ENCODE measurements at places on chromosomes 1 and 21.

DNA sequence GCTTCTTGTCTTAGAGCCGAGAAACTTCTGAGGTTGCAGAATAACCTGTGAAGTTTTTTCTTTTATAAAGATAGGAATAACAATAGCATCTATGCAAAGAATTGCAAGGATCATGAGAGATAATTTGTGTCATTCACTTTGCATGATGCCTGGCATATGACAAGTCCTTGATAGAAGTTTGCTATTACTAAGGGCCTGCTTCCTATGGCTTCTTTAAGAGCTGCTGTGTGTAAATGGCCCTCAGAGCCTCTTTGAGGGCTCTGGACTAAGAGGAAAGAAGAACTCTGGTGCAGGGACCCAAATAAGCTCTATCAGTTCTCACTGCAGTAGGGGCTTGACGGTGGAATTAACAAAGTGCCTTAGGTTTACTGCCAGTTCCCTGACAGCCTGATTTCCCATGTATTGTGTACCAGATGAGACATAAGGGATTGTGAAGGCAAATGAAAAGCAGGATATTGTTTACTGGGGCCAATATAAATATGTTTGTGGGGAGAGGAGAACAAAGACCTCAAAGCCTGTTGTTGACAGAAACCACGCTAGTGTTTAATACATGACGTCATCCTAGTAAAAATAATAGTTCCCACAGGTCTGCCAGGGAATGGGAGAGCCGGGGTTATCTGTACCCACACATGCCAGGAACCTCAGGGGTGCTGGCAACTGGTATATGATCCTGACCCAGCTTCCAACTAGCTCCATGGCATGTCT, 131.2 kb upstream of the UBE2U start:
- no peak for DNase-seq

- DNase-seq = no peak
These were observed 38.3 kb downstream of the RNF115 start for GRCh38 chr1:145785547-145785946.

- no peak for DNase-seq
These were observed 88.7 kb upstream of the SIM2 start for GRCh38 chr21:36610201-36610600.

- DNase-seq = no peak
These were observed 28.2 kb upstream of the FMO1 start for GRCh38 chr1:171220081-171220420.

DNA sequence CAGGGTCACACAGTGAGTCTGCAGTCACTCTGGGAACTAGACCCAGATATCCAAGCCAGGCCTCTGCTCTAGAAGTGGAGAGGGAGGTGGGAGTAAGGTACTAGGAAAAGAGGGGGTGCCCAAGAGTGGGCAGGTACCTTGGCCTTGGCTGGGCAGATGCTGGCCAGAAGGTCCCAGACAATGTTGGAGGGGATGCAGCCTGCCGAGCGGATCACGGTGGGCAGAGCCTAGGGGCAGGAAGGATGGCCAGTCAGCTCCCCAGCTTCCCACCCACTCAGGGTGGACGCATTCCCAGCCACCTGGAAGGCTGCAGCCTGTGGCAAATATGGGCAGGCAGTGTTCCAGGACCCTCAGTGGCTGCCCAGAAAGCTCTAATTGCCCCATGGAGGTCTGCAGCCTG, 23.3 kb downstream of the SPOCD1 start:
- no peak for DNase-seq

- no peak for DNase-seq
These were observed 413.0 kb upstream of the ESRRG start for GRCh38 chr1:217135987-217136894.

GRCh38 chr1:25517476-25518394, 25.7 kb upstream of the LDLRAP1 start:
- no peak for DNase-seq

DNA sequence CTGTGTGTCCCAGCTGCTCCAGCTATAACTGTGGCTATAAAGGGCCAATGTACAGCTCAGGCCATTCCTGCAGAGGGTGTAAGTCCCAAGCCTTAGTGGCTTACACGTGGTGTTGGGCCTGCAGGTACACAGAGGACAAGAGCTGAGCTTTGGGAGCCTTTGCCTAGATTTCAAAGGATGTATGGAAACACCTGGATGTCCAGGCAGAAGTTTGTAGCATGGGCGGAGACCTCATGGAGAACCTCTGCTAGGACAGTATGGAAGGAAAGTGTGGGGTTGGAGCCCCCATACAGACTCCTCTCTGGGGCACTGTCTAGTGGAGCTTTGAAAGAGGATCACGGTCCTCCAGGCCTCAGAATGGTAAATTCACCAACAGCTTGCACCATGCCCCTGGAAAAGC, 113.9 kb downstream of the RGS21 start:
- no peak for DNase-seq

- no peak for DNase-seq
These were observed 21.7 kb upstream of the PIGC start for GRCh38 chr1:172465617-172466016.

DNA sequence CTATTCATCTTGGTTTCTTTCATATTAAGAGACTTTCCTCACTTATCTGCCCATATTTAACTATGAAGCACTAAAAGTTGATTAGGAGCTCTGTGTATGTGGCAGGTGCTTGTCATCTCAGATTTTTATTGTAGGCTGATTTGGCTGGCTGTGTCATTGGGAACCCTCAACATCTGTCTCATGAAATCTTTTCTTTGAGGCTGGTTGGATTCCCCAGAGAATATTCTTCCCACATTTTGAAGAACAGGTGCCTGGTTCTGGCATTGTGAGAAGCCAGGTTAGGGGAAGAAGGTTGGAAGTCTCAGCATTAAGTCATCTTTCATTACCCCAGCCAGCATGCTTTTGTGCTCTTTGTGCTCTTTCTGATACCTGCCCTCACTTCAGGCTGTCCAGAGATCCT, 37.1 kb downstream of the EEIG2 start:
- no peak for DNase-seq

- peak; percentile 72 for DNase-seq
These were observed 3.6 kb upstream of the ZBTB7B start for GRCh38 chr1:154998818-154999570.

DNA sequence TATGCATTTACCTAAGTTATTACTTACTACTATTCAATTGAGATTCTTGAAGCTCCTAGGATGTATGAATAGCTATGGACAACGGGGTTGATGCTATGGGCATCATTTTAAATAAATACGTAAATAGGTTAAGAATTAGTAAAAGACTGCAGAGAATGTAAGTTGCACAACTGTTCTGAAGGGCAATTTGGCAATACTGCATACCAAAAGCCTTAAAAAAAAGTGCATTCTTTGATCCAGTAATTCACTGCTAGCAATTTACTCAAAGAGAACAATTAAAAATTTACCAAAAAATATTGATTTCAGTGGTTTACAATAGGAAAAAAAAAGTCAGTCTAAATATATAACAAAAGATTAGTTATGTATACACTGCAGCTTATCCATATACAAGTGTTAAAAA, 3.5 kb downstream of the ARPC5 start:
- DNase-seq = no peak

- no peak for DNase-seq
These were observed 23.8 kb downstream of the OTUD7B start for GRCh38 chr1:149986486-149987296.

DNA sequence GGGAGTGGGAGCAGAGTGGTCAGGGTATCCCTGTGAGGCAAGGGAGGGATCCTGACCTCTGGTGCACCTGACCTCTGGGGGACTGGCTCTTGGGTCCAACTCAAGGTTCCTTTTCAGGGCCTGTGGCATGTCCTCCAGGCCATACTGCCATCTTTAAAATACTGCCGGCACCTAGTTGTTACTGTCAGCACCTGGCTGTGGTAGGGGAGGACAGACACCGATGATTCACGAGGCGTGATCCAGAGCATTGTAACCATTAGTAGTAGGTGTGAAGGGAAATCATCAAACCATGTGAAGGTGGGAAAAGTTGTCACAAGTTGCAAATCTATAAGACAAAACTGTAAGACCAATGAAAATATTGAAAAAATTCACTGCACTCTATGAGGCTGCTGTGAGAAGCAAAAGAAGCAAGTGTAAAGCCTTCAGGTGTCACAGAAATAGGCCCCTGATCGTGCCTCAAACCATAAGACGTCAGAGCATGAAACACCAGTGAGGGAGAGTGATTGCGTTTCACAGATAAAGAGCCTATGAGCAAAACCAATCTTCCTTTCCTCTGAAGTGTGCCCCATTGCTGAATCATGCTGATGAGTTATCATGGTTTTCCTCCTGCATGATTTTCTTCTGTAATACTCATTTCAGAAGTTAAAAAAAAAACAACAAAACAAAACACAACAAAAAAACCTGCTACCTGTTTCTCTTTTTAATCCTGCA, 55.3 kb downstream of the CDC7 start:
- peak; percentile 64 for DNase-seq

- DNase-seq = no peak
These were observed 2283.7 kb downstream of the NCAM2 start for GRCh38 chr21:23281917-23282316.

- DNase-seq = no peak
These were observed 351.6 kb upstream of the PLXNA2 start for GRCh38 chr1:208595745-208596144.

- no peak for DNase-seq
These were observed 19.5 kb upstream of the UQCRHL start for GRCh38 chr1:15826810-15827507.

DNA sequence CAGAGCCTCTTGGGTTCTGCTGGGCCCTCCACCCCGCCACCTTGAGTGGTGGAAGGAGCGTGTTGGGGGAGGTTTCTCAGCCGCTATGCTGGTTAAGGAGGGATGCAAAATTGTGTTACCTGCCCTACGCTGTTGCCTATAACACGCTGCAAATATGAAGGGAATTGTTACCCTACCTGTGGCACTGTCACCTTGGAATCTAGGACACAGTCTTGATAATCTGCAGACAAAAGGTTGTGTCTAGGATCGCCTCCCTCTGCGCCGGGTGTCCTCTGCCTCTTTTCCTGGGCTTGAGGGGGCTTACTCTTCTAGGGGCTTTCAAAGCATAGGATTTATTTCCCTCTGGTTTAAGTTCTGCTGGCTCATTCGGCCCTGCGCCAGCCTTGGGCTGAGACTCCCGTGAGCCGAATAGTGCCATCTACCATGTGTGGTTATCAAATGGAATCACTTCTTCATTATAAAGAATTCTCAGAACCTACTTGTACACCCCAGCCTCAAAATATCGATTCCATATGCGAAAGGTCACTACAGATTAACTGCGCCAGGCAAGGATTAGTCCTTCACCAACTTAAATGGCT, 697 bp downstream of the SLC22A15 start:
- DNase-seq = no peak

GRCh38 chr1:235054466-235054865, 74.2 kb downstream of the TOMM20 start:
- DNase-seq = no peak

GRCh38 chr1:243435836-243436235, 180.0 kb downstream of the SDCCAG8 start:
- DNase-seq = no peak

GRCh38 chr1:211748810-211749209, 73.4 kb upstream of the NEK2 start:
- DNase-seq = no peak

DNA sequence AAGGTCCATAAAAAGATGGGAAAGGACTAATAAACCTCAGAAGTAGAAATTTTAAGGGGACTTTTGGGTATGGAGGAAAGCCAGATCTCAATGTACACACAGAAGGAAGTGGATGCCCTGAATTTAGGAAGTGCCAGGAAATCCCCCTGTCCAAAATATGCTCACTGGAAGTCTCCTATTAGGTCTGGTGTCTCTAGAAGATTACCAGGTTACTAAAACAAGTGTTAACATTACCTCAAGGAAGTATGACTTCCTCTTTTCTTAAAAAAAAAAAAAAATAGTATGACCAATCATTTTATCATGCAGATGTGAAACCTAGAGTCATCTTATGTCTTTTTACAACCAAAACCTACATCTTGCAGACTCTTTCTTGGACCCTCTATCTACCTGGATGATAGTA, 30.7 kb downstream of the CD58 start:
- no peak for DNase-seq

GRCh38 chr1:153626477-153626903, 815 bp downstream of the S100A13 start:
- no peak for DNase-seq

DNA sequence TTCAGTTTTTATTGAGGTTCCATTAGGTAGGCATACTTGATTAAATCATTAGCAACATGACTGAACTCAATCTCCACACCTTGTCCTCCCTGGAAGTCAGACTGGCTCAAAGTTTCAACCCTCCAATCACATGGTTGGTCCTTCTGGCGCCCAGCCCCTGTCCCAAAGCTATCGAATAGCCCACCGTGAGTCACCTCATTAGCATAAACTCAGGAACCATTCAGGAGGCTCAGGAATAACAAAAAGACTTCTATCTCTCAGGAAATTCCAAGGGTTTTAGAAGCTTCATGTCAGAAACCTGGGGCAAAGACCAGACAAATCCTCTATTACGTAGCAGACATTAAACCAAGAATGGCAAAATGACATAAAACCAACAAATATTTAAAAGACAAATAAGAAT, 78.6 kb downstream of the RGS2 start:
- DNase-seq = no peak

GRCh38 chr21:39182016-39182415, 1.2 kb downstream of the PSMG1 start:
- DNase-seq = no peak

DNA sequence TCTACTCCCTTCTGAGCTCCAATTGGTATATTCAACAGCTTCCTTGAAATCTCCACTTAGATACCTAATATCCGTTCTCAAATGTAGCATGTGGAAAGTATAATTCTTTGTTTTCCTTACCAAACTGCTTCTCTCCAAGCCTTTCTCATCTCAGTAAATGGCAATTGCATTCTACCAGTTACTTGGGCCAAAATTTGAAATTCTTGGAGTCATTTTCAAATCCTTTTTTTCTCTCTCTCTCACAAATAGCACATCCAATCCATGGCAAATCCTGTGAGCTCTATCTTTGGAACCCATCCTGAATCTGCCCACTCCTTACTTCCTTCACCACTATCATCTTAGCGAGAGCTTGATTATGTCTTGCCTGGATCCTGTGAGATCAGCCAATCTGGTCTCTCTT, 39.3 kb upstream of the SLC35F3 start:
- no peak for DNase-seq

DNA sequence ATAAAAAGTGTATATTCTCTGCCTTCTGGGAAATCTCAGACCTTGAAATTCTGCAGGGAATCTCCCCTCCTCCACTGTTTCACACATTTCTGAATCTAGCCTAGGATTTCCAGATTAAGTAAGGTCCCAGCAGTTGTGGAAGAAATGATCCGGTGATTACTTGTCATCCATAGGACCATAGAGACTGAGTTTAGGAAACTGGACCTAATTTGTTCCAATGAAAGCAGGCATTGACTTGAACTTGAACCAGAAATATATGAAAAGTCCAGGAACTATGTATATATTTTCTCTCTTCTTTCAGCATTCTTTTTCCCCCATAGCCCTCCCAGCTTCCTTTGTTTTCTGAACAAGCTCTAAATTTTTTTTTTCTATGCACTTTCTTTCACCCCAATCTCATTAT, 149.5 kb upstream of the SPAG17 start:
- DNase-seq = no peak

- DNase-seq = no peak
These were observed 237.0 kb downstream of the PTPRU start for GRCh38 chr1:29473161-29473855.

GRCh38 chr1:33363470-33363861, 42.6 kb upstream of the A3GALT2 start:
- DNase-seq = no peak

Data from CD4-positive, alpha-beta T cell treated with Interferon gamma for 1 hour (primary cell).